Jurkat, Clone E6-1 (cell line): ENCODE measurements at places on chromosomes 7 and 10.

DNA sequence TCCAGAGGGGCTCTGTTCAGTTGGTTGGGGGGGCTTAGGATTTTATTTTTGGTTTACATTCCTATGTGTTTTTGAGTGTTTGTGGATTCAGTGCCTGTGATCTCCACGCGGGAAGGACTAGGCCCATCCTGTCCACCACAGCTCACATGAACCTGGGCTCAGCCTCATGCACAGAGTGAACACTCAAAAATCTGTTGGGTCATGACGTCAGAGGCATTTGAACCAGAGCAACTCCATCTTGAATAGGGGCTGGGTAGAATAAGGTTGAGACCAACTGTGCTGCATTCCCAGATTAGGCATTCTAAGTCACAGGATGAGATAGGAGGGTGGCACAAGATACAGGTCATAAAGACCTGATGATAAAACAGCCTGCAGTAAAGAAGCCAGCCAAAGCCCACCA is 133.3 kb downstream of the RAMP3 start:
- DNase-seq, result no peak

GRCh38 chr10:125605167-125605566 is 77.8 kb downstream of the TEX36 start:
- DNase-seq, result no peak

GRCh38 chr7:150313367-150313809 is 9.8 kb upstream of the LRRC61 start:
- DNase-seq, result no peak

DNA sequence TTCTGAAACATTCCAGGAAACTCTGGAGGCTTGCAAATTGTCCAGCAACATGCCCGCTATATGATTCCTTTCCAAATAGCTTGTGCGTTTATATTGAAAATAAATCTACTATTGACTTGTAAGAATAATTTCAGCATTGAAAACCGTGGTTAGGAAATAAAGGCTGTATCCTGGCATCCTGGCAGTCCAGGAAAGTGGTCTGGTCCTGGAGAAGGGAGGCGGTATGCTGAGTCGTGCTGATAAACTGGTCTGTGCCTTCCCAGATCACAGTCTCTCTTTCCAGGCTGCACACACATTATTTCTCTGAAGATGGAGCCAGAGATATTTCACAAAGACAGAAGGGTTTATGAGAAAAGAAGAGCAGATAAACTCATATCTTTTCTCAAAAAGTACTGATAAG is 350.1 kb upstream of the COBL start:
- no peak for DNase-seq

DNA sequence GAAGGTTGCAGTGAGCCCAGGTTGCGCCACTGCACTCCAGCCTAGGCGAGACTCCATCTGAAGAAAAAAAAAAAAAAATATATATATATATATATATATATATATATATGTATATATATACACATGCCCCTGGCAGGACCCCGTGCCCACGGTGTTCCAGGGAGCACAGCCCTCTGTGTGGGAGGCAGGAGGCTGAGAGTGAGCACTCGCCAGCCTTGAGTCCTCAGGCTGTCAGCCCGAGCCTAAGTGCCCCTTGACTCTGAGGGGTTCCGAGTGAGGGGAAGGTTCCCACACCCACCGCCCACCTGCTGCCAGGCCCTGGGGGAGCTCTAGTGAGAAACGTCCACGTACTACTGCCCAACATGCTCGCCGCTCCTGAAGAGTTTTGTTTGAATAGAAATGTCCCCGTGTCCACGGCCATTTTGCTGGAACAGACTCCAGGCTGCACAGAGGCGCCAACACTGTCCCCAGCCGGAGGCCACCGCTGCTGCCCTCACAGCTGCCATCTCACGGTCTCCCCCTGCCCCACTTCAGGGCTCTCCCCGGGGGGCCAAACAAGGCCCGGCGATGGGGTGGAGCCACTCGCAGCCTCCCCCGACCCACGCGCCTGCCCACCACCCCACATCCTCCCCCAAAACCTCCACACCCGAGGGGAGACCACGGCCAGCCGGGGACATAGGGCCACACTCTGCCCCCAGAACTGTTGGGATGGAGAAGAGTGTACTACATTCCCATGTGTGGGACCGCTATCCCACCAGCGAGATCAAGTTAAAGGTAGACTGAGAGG is 62.8 kb upstream of the EBF3 start:
- DNase-seq, result no peak

- no peak for DNase-seq
Observed at GRCh38 chr7:113636727-113637421, 281.9 kb downstream of the PPP1R3A start.

DNA sequence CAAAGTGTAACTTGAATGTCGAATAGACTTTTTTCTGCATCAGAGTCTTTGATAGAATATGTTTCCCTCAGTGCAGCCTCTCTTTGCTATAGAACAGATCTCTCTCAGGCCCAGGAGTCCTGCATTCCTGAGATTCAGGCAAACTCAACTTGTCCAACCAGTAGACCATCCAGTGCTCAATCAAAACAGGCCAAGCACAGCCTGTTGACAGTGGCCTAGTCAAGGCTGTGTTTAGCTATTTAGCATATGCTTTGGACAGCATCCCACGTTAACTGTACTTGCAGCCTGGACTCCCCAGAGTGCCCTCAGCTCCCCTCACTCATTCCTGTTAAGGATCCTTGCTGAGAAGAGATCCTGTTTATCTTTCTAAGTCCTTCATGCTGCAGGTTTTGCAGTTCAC is 16.3 kb downstream of the OR6V1 start:
- no peak for DNase-seq

GRCh38 chr10:48400129-48400849 is 93.8 kb downstream of the MAPK8 start:
- no peak for DNase-seq

DNA sequence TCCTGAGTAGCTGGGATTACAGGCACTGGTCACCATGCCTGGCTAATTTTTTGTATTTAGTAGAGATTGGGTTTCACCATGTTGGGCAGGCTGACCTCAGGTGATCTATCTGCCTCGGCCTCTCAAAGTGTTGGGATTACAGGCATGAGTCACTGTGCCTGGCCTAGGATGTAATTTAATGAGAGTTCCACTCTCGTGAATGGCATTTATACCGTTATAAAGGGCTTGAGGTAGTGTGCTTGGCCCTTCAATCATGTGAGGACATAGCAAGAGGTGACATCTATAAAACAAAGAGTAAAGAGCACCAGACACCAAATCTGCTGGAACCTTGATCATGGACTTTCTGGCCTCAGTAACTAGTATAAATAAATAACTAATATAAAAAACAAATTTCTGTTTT is 93.5 kb upstream of the PPP1R9A start:
- no peak for DNase-seq

- DNase-seq, result no peak
Observed at GRCh38 chr10:35412900-35413491, 76.7 kb downstream of the CCNY start.

DNA sequence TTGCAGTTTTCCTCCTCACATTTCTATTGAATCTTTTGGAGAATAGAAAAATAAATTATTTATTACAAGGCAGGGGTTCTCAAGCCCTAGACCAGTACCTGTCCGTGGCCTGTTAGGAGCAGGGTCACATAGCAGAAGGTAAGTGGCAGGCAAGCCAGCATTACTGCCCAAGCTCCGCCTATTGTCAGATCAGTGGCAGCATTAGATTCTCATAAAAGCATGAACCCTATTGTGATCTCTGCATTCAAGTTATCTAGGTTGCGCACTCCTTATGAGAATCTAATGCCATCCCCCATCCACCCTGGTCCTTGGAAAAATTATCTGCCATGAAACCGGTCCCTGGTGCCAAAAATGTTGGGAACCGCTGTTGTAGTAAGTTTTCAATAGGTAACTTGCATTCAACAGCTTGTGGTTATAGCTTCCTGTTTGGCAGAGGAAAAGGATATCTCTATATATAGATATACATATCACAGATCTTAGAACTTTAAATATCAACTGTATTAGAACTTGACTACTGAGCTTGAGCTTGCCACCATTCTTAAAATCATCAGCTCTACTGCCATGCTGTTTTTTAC is 165.1 kb downstream of the AHR start:
- DNase-seq, result peak; percentile 32

DNA sequence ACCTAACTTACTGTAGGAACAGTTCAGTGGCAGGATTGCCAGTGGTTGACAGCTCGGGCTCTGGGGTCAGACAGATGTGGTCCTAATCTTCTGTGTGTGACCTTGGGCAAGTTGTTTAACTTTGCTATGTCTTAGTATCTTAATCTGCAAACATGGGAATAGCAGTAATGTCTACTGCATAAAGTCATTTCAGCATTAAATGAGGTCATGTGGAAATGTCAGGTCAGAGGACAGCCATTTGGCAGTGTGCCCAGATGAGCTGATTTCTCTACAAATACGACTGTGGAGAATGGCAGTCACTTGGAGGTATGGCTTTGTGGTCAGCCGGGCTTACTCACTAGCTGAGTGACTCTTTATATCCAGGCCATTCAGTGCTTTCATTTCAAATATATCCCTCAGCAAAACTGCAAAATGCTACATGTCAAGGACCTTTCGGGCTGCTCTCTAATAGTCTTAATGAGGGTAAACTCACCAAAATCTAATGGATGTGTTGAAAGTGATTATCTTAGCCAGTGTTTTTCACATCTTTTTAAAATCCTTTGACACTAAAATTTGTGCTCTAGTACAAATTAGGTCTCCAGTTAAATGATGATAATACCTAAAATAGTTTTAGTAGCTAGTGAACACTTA is 171.4 kb downstream of the ST7 start:
- DNase-seq, result no peak

DNA sequence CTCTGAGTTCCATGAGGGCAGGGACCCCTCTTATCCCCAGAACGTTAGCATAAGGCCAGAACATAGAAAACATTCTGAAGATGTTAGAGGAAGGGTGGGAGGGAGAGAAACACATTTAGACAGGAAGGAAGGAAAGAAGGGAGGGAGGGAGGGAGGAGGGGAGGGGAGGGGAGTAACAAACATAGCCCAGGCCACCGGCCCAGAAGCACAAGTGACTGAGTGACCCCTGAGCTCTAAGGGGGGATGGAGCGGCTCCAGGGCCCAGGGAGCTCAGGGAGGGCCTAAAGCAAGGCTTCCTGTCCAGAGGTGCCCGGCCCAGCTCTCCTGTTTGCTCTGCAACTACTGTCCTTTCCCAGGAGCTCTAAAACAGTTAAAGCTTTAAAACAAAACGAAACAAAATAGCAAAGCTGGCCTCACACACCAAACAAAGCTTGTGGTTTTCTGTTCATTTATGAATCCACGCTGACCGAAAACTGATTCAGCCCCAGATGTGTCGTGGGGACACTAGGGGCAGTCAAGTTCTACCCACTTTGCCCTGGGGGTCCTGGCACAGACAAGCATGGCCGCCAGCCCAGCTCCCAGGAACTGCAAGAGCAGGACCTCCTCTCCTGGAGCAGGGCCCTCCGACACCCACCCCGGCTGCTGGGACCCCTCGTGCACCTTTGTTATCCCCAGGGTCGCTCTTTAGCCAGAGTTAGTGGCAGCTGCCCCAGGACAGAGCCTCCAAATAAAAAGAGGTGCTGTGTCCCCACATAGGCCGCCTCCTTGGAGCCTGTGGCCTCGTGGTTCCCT is 496.2 kb upstream of the FOXK1 start:
- DNase-seq, result no peak

DNA sequence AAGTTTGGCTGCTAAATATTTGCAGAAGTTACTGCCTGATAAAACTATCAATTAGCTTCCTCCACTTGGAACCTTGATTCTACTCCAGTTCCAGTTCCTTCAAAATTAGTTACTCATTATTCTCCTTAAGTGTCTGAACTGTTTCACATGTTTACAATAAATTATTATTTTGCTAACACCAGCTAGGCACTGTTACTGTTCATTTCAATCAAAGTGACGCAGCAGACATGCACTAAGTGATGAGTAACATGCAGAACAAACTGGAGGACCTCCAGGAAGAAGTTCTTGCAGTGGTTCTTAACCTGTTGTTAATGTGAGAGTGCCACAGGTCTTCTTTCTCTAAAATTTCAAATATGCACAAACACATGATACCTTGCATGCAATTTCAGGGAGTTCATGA is 491.8 kb upstream of the SEMA3A start:
- DNase-seq, result no peak

DNA sequence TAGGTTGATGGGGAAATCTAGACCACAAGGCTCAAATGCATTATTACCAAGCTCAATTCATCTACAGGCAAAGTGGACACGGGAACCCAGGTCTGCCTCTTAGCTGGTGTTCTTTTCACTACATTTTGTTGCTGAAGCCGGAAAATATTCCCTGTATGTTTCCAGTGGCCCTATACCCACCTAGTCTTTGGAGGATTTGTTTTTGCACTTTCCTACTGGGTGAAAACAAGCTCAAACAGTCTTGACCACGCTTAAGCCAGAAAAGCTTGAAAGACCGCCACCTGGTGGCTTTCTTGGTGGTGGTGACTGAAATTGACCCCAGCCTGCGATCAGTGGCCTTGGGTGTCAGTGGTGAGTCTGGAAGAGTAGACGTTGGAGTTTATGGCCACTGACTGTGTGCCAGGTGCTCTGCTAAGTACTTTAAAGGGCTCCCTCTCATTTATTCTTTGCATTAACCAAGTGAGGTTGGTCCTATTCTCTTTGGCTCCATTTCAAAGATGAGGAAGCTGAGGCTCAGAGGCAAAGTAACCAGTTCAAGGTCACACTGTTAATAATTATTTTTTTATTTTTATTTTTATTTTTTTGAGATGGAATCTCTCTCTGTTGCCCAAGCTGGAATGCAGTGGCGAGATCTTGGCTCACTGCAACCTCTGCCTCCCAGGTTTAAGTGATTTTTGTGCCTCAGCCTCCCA is 11.1 kb upstream of the CRTAC1 start:
- peak; percentile 21 for DNase-seq

DNA sequence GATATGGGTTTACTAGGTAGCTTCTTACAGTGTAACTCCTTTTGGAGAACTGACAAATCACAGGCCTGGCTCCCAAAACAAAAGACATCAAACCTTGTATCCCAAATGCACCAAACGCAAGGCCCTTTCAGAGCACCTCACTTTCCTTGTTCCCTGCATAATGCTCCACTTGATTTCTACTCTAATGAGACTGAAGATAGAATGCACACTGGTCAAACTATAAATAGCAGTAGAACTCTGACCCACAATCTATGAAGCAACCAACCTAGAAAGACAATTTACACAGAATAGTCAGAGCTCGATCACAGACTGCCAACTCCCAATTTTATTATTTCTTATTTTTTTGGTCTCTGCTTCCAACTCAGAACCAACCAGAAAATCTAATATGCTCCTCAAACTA is 214.4 kb downstream of the CACNA2D1 start:
- DNase-seq, result no peak

GRCh38 chr10:90319188-90319914 is 538.5 kb downstream of the HTR7 start:
- no peak for DNase-seq

- DNase-seq, result no peak
Observed at GRCh38 chr10:34768972-34769330, 46.1 kb downstream of the PARD3 start.

GRCh38 chr10:120688928-120689327 is 162.2 kb upstream of the WDR11 start:
- no peak for DNase-seq
